Stimulated activated naive CD8-positive, alpha-beta T cell treated with anti-CD3 and anti-CD28 coated beads, Interleukin-15, Interleukin-2, amounts not matched to agents 100 U/mL and 50 U/mL, for 24 hours (primary cell): ENCODE measurements at places on chromosomes 3 and 15.

GRCh38 chr3:162534431-162534830 lies 1037.8 kb downstream of the OTOL1 start:
- no peak for DNase-seq

- DNase-seq = no peak
Measured at GRCh38 chr3:61848885-61849284, 287.5 kb downstream of the PTPRG start.

- DNase-seq = no peak
Measured at GRCh38 chr3:178971614-178972013, 100.0 kb downstream of the ZMAT3 start.

DNA sequence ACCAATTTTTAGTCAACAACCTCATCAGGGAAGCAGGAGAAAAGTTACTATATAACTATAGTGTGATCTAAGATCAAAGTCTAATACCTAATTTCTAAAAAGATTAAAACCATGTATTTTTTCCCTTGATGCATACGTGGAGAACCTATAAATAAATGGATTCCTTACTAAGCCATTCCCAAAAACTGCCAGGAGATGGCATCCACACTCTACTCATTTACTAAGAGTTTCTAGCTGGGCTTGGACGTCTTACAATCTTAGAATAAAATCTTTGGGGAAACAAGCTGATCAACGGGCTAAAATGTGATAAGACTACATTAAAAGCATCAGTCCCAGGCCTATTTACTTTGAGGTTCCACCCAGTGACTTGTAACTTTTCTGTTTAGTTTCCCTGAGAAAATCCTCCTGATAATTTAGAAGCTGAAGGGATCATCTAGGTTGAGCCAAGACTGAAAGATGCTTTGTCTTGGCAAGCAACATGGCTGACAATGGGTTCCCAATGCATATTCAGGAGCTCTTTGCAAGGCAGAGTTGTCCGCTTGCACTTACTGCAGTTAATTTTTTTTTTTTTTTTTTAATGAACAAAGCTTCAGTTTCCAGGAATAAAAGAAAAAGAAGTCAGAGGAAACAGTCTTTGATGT lies 85.5 kb upstream of the FGF12 start:
- DNase-seq = no peak

GRCh38 chr15:50562735-50563640 lies 16.5 kb upstream of the USP50 start:
- no peak for DNase-seq

- DNase-seq = peak; percentile 19
Measured at GRCh38 chr15:99842071-99842470, 108.8 kb upstream of the LYSMD4 start.

DNA sequence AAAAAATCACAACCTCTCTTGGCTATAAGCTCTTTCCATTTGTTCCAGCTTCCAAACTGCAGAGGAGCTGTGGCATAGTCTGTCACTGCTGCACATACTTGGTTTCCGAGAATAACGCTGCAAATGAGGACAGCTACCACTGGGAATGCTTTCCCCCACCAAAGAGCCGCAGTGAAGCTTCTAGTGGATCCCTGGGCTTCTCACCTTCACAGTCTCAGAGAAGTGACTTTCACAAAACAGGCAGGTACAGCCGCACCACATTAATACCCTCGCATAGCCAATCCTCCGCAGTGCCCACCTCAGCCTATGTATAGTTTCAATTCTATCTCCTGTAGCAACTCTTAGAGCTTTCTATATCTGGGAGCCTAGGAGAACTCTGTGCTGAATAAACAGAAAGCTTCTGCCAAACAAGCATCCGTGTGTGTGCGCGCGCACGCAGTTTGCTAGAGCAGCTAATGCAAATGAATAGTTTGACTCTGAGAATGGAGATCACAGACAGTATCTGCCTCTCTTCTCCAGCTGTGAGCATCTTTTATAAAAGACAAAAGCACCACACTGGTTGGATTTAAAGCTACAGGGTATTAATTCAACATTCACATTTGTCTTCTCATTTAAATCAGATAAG lies 81.9 kb upstream of the PLXND1 start:
- no peak for DNase-seq

GRCh38 chr15:34132881-34133280 lies 31.0 kb downstream of the PGBD4 start:
- no peak for DNase-seq

DNA sequence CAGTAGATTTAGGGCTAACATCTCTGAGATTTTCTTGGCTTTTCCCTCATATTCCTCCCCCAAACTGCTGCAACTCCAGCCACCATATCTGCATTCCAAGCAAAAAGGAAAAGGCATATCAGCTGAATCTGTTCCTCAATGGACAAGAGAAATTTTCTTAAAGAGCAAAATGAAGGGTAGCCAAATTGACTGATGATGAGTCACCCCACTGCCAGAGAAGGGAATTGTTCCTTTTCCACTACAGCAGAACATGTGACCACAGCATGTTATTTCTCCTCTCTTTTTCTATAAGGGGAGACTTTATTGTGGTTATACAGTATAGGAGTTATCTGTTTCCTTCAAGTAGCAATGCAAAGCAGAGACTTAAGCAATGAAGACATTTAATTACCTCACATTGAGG lies 172.5 kb downstream of the MTHFS start:
- DNase-seq = no peak

GRCh38 chr3:64088408-64089205 lies 65.3 kb upstream of the PSMD6 start:
- no peak for DNase-seq

DNA sequence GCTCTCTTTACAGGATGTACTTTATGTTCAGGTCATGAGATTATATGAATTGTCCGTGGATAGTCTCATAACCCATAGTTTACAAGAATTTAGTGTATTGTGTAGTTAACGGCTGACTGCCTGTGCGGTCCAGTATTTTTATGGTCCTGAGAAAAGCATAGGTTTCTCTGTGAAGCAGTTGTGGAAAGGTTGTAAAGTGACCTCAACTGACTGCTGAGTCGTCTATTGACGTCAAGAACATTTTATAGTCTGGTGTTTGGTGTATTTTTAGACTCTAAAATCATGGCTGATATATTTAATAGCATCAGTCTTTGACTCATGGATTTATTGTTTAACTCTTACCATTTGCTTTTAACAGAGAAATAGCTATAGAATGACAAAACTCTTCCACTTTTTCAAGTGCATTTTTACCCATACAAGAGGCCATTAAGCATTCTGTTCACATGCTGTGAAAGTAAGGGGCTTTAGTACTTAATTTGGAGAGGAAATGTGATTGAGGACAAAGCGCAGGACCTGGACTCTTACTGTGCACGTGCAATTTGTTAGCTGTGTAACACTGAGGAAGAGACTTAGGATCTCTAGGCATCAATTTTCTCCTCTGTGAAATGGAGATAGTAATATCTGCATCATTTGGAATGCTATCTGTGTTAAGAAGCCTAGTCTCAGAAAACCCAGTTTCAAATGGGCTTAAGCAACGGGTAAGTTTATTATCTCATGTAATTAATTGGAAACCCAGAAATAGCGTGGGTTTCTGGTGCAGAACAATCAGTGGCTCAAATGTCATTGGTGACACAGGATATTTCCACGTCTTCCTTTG lies 240.8 kb downstream of the NFKBIZ start:
- DNase-seq = no peak

DNA sequence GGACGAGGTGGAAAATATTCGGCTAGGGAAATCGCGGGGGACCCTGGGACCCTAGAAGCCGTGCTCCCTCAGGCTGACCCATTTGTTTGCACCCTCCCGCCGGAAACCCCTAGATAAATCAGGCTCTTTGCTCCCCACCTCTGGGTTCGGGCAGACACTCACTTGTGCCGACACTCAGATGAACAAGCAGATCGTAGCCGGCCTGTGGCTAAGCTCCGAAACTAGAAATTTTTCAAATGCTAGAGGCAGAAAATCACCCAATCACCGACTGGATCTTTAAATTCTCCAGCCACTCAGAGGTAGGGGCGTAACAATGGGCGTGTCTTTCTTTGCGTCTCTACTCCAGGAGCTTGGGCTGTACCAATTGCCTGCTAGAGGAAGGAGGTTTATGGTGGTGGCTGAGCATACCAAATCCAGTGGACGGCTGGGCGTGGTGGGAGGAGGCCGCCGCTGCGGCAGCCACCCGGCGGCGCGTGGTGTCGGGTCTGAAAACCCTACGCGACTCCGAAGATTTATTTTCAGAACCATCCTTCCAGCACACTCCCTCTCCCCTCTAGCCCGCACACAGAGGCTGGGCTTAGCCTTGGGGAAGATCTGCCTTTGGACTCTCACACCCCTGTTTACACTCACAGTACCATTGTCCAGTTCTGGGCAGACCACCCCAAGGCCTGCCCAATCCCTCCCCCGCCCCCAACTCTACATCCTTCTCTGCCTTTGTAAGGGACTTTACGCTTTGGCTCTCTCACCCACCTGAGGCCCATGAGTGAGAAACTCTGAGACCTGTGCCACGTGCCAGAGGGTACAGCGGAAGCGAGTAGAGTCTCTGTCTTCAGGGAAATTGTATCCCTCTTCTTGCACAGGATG lies at the start of gene PIF1:
Gene PIF1 (minus strand): TSS at position 217 of the 864 bp plus-strand sequence. CDS start 1,312 bp downstream, outside the sequence.
- DNase-seq = peak; percentile 85

DNA sequence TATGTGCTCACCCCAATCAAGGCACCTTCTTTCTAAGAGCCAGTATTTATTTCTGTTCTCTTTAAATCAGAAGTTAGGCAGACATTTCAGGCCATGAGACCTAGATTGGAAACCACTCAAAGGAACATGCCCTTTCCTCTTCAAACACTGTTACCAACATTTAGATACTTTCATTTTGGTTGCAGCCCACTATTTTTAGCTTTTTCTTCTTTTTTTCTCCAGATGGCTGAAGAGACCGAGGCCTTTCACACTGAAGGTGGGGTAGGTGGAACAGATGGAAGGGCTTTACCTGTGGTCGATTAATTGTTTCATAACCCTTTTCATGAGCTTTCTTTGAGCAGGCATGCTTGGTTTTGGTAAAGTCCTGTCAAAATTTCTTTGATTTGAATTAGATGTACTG lies 10.9 kb upstream of the LZTFL1 start:
- DNase-seq = no peak

GRCh38 chr15:66883284-66883911 lies 181.4 kb downstream of the SMAD6 start:
- DNase-seq = no peak

- DNase-seq = no peak
Measured at GRCh38 chr3:71649757-71650156, 66.2 kb upstream of the FOXP1 start.
